ENCODE measurements at places on chromosomes 2 and 18.
A peak's percentile ranks its signal among the peaks of the same experiment; 100 is the strongest.

GRCh38 chr2:161913865-161914264, 160.2 kb downstream of the DPP4 start:
- DNase-seq, result peak; percentile 25

- no peak for DNase-seq
Observed at GRCh38 chr2:167844714-167845530, 402.5 kb downstream of the STK39 start.

DNA sequence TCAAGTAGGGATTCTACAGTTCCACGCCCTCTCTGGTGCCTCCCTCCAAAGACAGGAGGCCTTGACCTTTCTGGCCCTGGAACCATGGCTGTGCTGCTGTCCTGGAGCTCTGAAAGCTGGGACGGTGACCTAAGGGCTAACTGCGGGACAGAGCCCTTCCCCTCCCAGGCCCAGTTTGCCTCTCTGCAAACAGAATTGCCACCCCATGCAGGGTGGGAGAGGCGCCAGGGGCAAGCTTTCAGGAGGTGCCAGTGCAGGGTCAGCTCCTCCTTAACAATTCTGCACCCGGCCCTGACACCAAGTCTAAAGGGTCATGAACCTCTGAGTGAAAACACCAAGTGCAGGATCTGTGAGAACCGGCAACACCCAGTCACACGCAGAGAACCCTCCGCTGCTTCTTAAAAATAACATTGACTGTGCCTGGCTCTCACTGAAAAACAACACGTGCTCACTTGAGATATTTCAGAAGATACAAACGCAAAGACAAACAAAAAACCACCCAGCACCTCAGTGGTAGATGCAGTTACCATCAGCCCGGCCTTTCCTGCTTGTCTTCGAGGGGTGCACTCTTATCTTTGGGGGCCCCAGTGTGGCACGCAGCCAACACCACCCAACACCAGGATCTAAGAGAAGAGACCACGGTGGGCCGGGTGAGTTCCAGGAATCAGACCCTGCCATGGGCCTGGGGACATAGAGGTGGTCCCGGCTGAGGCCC, 1.1 kb upstream of the SNED1 start:
- no peak for DNase-seq

GRCh38 chr2:190180313-190181122, 118.0 kb upstream of the MSTN start:
- no peak for DNase-seq

- DNase-seq, result no peak
Observed at GRCh38 chr2:2899826-2900225, 477.8 kb downstream of the EIPR1 start.

- no peak for DNase-seq
Observed at GRCh38 chr2:83342860-83343329, 1116.2 kb downstream of the SUCLG1 start.

DNA sequence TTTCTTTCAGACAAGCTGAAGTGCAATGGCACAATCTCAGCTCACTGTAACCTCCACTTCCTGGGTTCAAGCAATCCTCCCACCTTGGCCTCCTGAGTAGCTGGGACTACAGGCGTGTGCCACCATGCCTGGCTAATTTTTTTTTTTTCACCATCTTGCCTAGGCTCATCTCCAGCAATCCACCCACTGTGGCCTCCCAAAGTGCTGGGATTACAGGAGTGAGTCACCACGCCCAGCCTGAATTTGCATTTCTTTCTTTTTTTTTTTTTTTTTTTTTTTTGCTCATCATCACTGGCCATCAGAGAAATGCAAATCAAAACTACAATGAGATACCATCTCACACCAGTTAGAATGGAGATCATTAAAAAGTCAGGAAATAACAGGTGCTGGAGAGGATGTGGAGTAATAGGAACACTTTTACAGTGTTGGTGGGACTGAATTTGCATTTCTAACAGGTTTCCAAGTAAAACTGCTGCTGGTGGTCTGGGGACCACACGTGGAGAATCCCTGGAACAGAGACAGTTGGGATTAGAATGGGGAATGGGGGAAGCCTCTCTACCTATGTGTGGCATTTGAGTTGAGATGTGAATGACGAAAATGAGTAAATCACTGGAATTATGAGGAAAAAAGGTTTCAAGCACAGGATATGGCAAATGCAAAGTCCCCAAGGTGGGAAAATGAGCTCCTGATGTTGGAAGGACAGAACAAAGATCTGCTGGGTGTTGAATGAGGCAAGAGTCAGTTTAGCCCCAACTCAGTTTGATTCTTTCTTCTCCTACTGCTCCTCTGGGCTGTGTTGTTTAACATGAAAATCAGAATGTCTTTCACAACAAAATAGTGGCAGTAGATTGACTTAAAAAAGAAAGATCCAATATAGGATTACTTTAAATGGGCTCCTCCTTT, 88.8 kb upstream of the MAP4K4 start:
- DNase-seq, result no peak

- no peak for DNase-seq
Observed at GRCh38 chr2:126449677-126450076, 206.3 kb upstream of the GYPC start.

- DNase-seq, result no peak
Observed at GRCh38 chr2:121825003-121825950, 69.8 kb downstream of the TSN start.

- no peak for DNase-seq
Observed at GRCh38 chr18:58362829-58363271, 266.0 kb downstream of the ALPK2 start.

GRCh38 chr2:74440378-74441169, 1.2 kb downstream of the RTKN start:
- peak; percentile 41 for DNase-seq

DNA sequence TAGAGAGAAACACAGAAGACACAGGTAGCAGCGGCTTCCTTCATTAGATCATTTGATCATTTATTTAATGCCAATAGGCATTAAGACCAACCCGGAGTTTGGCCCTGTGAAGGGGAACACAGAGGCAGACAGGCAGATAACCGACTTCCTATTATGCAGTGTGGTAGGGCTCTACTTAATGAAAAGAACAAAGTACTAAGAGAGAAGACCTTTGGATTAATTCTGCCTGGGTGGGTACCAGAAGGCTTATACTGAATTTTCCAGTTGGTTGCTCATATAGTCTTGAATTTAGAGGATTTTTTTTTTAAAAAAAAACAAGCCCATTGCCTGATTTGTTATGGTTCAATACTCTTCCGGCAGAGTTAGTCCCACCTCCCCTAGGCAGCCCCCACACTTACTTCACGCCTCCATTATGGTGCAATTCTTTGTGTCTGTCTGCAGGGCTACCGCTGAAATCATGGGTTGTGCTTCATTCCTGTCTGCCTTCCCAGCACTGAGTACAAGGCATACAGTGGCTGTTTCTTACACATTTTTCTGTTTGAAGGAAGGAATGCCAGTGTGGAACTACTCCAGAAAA, 244.3 kb upstream of the APCDD1 start:
- no peak for DNase-seq

DNA sequence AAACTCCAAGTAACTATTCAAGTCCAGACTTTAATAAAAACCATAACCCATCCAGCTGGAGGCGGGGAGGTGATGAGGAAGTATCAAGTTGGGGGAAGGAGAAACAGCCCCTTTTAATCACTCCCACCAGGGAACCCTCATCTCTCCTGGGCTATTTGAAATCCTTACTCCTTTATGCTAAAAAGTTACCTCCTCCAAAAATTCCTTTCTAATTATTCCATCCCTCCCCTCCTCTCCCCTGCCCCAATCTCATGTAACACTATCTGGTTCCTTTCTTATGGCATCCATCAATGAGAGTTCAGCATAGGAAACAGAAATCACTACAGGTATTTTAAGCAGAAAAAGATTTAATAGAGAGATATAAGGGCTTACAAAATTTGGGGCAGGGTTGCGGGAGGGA, 9.3 kb upstream of the SLC14A2 start:
- no peak for DNase-seq

- peak; percentile 30 for DNase-seq
Observed at GRCh38 chr18:23723121-23723520, 33.9 kb downstream of the LAMA3 start.

- DNase-seq, result no peak
Observed at GRCh38 chr2:234305846-234306245, 191.0 kb downstream of the ARL4C start.

- DNase-seq, result no peak
Observed at GRCh38 chr2:201930831-201931230, 102.8 kb upstream of the FZD7 start.

GRCh38 chr2:105790461-105791149, 45.9 kb downstream of the NCK2 start:
- no peak for DNase-seq

DNA sequence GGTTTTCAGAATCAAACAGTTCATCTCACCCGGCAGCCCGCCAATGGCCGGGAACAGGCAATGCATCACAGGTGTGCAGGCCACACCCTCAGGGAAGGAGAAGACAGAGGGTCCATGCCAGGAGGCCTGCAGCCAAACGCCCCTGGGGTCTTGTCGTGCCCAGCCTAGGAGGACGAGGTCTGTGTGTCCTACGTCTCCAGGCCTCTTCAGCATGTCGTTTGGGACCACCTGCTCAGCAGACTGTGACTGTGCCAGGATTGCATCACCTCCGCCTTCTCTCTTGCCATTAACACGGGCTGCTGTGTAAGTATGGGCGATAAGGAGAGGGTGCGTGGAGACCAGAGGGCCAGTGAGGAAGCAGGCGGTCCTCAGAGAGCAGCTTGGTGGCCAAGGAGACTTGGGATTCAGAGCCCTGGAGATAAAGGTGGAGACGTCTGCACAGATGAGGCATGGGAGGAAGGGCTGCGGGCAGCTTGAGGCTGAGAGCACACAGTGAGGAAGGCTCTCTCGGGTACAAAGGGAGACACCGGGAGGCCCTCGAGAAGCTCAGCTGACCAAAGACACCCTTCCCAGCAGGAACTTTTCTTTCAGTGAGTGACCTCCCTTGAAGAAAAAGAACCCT, 37.4 kb upstream of the KLHL29 start:
- no peak for DNase-seq

DNA sequence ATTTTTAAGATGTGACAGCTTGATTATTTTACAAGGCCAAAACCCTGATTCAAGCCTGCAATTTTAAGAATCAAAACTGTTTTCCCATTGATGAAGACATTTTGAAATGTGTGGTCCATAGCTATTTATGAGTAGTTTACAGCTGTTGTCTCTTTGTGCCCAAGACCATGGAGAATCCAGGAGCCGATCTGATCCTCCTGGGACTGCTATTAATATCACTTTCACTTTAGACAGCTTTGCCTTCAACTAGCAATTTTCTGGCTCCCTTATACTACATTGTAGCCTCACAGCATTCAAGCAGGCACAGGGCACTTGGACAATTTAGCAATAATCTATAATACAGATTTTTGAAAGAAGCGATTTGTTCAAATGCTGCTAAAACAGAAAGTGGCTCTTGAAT, 172.9 kb downstream of the SLC8A1 start:
- no peak for DNase-seq

GRCh38 chr18:73752965-73753364, 394.7 kb downstream of the FBXO15 start:
- no peak for DNase-seq

DNA sequence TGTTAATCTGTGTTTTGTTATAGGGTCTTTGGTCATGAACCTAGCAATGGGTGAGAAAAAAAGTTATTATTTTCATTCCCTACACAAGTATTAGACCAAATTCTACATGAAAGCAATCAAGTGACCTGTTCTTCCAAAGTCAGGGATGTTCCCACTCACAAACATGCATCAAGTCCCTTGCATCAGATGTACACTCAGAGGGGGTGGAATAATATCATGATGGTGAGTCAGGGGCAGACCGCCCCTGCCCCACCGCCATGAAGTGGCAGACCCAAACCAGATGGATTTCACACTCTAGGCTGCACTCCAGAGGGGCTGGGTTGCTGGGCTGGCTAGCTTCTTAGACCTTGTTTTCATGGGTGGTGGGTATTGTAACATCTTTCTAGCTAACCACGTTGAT, 91.4 kb downstream of the ACAA2 start:
- DNase-seq, result peak; percentile 48

- no peak for DNase-seq
Observed at GRCh38 chr2:111029181-111029927, 91.4 kb upstream of the BCL2L11 start.

DNA sequence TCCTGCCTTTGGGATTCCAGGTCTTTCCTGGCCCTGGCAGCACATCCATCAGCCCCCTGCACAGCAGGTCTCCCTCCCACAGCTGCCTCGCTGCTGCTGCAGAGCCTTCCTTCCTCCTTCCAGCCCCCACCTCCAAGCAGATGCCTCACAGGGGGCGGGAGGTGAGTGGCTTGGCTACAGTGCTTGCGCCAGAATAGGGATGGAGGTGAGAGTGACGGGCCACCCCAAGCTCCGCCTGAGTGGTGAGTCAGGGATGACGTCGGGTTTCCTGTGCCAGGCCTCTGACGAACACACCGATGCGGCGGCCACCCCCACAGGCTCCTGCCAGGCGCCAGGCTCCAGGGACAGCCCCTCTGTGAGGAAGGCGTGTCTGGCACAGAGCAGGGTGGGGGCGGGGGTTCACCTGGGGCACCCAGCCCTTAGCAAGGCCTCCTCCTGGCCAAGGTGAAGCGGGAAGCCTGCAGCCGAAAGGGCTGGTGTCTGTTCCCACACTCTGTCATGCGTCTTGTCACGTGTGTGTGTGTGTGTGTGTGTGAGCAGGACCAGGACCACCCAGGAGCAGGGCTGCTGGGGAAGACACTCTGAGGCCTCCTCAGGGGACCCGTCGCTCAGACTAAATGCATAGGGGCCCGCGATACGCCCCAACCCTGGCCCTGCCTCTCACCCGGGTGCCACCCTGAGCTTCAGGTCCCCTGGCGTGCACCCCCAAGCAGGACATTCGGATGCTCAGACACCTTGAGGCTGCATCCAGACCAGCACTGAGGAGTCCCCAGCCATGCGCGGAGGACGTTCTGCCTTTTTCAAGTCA, 3.4 kb upstream of the DUSP2 start:
- peak; percentile 89 for DNase-seq

GRCh38 chr2:238136820-238137537, 1.5 kb upstream of the KLHL30 start:
- peak; percentile 53 for DNase-seq

GRCh38 chr2:108896741-108897140, 92.3 kb downstream of the EDAR start:
- no peak for DNase-seq

GRCh38 chr2:163610817-163611556, 124.8 kb downstream of the FIGN start:
- no peak for DNase-seq

Measured in skeletal muscle cell (primary cell).